ENCODE measurements at places on chromosomes 5 and 9.
A peak's percentile ranks its signal among the peaks of the same experiment; 100 is the strongest.

- no peak for DNase-seq
These were observed 38.1 kb downstream of the BASP1 start for GRCh38 chr5:17255471-17256021.

GRCh38 chr5:139660105-139660922 lies 12.2 kb downstream of the CXXC5 start:
- DNase-seq, result peak; percentile 98

GRCh38 chr5:157342822-157343402 lies 77.0 kb downstream of the CYFIP2 start:
- DNase-seq, result peak; percentile 52

GRCh38 chr5:119291877-119292276 lies 63.9 kb upstream of the TNFAIP8 start:
- DNase-seq, result no peak

- DNase-seq, result no peak
These were observed 29.1 kb upstream of the IRX2 start for GRCh38 chr5:2780421-2781171.

GRCh38 chr5:14250084-14250695 lies 107.0 kb downstream of the TRIO start:
- no peak for DNase-seq
